Activated CD4-positive, alpha-beta T cell treated with anti-CD3 and anti-CD28 coated beads, Interleukin-2, Interleukin-4, amounts not matched to agents 100 ng/mL and 50 ng/mL, durations not matched to agents 16 hours and 8 hours (primary cell): ENCODE measurements at places on chromosomes 7 and 10.

- no peak for DNase-seq
These were observed at the start of gene CALCR for GRCh38 chr7:93574646-93575554. Gene CALCR (minus strand): TSS chr7:93574724. CDS start chr7:93486981, 87,743 bp downstream.

DNA sequence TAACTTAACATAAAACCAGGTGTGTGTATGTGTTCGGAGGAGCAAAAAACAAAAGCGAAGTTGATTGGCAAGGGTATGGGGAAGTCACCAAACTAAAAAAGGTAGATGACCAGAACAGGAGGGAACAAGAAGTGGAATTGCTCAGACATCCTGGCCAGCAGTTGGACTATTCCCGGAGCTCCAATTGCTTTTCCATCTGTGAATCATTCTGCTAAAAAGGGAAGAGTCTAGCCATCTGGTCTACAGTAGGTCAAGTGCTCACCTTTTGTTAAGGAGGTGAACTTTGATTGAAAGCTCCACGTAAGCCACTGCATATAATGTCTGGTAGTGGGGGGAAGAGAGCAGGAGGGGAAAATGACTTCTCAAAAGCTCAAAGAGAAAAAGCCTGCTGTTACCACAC lies 50.0 kb upstream of the BET1 start:
- DNase-seq, result no peak

DNA sequence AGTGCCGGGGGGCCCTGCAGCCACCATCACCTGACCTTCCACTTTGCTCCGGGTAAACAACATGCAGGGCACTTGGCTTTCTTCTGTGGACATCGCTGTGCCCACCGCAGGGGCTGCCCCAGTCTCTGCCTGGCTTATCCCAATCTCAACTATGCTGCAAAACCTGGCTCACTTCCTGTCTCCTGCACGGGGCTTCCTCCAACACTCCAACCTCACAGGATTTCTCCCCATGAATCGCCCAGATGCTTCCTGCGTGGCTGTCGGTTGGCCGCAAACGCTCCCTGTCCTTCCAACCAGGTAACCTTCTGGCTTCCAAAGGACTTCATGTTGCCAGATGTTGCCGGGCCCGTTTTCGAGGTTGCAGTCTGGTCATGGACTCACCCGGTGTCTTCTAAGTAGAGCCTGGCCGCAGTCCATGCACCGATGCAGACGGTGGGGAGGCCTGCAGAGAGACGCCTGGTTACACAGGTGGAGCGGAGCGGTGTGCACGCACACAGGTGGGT lies 109.0 kb downstream of the VIPR2 start:
- no peak for DNase-seq

GRCh38 chr10:100114976-100115770 lies 33.5 kb upstream of the CPN1 start:
- no peak for DNase-seq

GRCh38 chr10:79058899-79059841 lies 9.6 kb upstream of the ZMIZ1 start:
- DNase-seq, result no peak

DNA sequence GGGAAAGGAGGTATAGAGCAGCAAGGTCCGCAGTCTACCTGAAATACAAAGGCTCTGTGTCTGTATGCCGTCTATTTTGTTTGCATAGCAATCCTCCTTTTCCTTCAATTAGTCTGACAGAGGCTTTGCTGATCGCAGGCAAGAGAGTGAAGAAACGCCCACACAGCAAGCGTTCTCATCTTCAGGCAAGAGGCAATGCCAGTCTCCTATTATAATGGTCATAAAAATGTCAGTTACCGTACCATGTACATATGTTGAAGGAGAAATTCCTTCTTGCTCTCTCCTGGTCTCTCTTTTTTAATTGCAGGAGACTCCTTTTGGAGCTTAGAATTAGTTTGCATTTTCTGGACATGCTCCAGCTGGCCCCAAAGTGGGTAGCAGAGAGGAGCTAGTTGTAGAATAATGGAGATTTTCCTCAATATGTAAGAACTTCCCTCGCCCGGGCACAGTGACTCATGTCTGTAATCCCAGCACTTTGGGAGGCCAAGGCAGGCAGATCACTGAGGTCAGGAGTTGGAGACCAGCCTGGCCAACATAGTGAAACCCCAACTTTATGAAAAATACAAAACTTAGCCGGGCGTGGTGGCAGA lies 139.5 kb downstream of the PFKFB3 start:
- DNase-seq, result no peak

DNA sequence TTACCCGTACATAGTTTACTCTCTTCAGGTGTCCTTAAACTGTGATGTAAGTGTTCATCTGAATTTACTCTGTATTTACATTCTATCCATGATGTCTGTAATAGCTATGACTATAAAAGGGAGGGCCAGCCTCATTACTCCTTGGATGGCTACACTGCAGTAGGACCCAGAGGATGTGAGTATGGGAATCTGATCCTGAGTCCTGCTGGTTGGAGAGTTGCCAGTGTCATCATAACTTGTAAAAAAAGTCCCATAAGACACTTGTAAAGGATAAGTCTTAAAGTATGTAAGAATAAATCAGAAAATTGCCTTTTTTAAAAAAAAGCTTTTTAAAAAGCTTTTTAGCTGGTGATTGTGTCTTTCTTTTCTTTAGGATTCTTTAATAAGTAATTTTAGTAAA lies 95.4 kb downstream of the PPP1R9A start:
- DNase-seq, result no peak

- DNase-seq, result no peak
These were observed 82.1 kb downstream of the VIPR2 start for GRCh38 chr7:159062569-159062968.

DNA sequence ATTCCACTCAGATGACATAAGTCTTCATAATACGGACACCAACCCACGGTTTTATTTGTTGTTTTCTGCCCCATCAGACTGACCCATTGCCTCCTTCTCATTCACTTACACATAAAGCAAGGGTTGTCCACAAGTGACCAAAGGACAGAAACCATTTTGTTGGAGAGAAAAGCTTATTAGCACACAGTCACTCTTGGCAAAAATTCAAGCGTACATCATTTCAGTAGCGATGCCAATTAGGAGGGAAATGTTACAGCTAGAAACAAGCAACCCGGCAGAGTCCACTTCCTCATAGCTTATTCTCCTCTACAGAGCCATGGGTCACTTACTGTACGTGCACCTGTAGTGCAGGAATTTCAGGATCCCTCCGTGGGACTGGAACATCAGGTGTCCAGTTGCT lies 23.0 kb downstream of the ABLIM1 start:
- DNase-seq, result no peak

DNA sequence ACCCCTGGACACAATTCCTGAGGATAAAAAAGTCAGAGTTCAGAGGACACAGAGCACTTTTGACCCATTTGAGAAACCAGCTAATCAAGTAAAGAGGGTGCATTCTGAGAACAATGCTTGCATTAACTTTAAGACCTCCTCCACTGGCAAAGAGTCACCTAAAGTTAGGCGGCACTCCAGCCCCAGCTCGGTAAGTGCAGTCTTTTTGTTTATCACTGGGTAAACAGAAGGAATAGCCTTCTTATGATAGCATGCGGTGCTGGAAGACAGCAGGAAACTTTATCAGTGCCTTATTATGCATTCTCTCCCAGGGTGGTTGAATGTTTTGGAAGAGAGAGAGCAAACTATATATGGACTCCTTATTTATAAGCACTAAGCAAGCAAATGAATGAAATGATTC lies 130.5 kb downstream of the CDK14 start:
- DNase-seq, result no peak

DNA sequence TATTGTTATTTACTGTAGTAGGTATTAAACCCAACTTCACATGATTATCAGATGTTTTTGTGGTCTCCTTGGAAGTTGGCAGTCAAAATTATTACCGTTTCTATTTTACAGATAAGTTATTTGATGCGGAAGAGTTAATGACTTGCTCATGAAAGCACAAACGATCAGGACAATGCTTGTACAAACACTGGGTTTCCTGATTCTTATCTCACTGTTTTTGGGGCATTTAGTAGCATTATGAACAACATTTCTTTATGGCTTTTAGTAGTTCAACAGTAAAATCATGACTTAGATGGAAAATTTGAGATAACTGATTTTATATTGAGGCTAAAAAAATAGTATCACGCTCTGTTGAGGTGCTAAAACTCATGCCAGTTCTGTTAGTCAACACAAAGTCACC lies 361.5 kb upstream of the MBL2 start:
- no peak for DNase-seq

DNA sequence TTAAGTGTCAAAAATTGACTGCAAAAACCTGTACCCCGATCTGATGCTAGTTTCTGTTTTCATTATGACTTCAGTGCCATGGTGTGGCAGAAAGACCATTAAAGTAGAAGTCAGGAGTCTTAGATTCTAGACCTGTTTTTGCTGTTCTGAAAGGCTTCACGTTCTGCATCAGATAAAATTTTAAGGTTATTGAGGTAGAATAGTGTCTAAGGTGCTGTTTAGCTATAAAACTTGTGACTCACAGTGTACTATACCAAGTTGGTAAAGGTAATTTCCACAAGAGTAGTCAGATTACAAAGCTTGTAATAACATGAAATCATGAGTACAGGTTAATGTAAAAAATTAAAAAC lies 38.6 kb downstream of the ZNRF2 start:
- DNase-seq, result peak; percentile 69

GRCh38 chr10:71982269-71983178 lies 18.3 kb downstream of the CHST3 start:
- no peak for DNase-seq

- DNase-seq, result no peak
These were observed 35.0 kb downstream of the ARMC3 start for GRCh38 chr10:22962817-22963216.

GRCh38 chr10:29701306-29701705 lies 66.5 kb upstream of the SVIL start:
- DNase-seq, result no peak

DNA sequence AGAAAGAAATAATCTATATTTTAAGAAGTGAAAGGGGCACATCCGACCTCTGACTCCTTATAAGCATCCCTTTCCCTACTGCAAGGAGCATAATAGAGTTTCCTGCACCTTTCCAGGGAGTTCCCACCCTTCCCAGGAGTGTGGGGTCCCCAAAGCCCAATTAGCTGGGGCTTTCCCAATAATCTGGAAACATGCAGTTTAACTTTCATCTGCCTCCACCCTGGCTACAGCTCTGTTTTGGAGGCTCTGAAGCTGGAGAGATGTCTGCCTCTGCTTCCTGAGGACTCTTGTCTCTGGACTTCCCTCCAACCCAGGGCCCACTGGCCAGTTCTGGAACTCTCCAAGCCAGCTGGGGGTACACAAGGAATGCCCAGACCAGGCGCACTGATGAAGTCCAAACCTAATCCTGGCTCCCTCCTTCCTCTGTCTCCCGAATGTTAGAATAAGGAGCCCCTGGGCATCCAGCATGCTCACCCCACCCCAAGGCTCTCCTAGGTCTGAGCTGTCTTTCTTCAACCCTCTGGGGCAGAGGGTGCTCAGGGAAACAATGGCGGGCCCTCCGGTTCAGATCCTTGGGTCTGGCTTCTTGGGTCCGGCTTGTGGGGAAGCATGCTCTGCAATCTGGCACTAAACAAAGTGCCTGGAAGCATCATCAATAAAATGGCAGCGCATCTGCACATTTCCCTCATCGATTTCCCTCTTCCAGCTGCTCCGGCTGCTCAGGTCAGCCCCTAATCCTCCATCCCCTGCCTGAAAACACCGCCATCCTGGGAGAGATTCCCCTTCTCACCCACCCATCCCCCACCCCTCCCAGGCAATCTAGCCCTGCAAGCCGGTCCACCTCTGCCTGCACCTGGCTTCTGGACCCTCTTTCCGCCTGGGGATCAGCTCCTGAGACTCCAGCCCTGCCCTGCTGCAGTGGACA lies 13.3 kb downstream of the HOXA4 start:
- no peak for DNase-seq

DNA sequence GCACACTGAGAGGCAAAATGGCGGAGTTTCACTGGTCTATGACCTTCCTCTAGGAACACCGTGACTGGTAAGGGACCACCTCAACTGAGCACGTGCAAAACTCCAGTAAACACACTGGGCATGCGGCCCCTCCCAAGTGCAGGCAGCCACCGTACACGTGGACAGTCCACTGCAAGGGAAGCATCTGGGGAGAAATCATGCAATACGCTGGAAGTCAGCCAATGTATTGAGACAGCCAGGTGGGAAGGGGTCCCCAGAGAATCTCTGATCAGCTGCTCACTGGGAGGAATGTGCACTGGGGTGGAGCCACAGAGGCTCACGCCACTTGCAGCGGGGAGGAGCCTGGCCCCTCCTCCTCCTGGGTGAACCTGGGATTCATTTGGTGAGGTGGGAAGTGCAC lies 49.3 kb downstream of the CFAP46 start:
- DNase-seq, result no peak

DNA sequence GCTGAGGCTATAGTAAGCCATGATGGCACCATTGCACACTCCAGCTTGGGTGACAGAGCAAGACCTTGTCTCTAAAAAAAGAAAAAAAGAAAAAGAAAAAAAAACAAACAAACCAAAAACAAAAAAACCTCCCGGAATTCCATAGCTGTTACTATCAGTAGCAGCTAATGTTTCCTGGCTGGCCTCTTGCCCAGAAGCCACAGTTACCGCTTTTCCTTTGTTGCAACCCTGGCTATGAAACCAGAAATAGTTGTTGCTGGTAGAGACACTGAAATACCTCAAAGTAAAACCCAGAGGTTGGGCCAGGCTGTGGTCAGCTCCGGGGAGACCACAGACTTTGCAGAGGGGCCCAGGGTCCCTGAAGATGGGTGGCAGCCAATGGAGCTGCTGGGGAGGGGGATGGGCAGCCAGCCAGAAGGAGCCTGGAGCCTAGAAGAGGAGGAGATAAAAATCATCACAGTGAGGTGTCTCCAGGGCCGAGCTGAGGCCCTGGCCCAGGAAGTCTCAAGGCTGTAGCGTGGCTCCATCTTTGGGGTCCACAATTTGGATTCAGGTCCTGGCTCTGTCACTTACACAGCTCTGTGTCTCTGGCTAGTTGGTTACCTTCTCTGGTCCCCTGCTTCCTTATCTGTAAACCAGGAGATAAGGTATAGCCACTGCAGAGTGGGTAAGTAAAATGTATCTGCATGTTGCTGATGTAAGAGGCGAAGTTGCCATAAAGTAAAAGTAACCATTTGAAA lies 3.4 kb upstream of the CHST12 start:
- peak; percentile 25 for DNase-seq

DNA sequence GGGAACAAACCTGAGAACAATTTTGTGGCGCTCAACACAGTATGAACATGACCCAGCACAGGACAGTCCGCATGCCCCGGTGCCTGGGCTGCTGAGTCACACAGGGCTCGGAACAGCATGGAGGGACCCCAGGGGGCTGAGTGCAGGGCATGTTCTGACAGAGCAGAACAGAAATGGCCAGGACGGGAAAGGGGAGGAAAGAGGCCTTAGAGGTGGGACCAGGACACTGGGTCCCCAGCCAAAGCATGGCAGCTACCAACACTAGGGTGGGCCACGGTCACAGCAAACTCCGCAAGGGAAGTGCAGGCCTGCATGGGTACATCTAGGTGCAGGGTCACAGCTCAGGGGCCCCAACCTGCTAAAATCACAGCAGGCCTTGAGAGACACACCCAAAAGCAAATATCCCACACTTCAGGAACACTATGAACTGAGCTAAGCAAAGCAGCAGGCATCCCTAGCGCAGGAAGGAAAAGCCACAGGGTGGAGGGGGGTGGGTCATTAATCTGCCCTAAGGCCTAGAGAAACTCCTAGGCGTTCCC lies 5.6 kb downstream of the IMPDH1 start:
- no peak for DNase-seq
